CD4-positive, alpha-beta T cell treated with Interleukin-1 beta for 1 hour (primary cell): ENCODE measurements at places on chromosomes 2 and 18.

DNA sequence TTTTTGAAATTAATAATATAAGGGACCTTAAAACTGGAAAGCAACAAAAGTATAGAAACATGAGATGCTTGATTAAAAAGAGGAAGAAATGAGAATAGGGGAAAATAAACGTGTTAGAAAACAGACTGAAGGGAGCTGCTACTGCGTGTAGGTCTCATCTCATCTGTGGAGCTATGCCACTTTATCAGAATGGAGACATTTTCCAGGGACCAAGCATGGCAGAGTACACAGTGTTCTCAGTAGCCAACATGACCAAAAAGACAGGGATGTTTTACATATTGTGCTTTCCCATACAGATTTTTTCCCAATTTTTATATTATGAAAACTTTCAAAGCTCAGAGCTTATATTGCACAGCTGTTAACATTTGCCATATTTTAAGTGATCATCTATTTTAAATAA is 23.1 kb downstream of the CEP192 start:
- DNase-seq, result no peak

GRCh38 chr2:35125278-35125677 is 1230.3 kb upstream of the CRIM1 start:
- DNase-seq, result no peak

- DNase-seq, result no peak
Observed at GRCh38 chr2:71792926-71793761, 339.8 kb downstream of the DYSF start.

GRCh38 chr2:30267161-30267975 is 36.0 kb downstream of the LBH start:
- no peak for DNase-seq

DNA sequence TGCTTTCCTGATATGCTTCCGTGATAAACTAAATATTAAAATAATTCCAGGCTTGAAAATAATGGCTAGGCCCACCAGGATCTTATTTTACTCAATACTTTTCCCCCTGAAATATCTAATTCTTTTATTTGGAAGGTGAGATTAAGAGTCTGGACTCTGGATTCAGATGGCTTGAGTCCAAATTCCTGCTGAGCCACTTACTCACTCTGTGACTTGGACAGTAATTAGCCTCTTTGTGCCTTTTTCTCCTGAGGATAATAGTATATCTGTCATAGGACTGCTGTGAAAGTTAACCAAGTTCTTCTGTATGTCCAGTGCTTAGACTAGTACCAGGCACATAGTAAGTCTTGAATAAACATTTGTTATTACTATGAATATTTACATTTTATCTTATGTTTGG is 127.3 kb upstream of the ERBB4 start:
- DNase-seq, result no peak

- peak; percentile 53 for DNase-seq
Observed at GRCh38 chr2:19474128-19474527, 115.7 kb upstream of the OSR1 start.
